AG04450 (cell line): ENCODE measurements at places on chromosomes 4 and X.

DNA sequence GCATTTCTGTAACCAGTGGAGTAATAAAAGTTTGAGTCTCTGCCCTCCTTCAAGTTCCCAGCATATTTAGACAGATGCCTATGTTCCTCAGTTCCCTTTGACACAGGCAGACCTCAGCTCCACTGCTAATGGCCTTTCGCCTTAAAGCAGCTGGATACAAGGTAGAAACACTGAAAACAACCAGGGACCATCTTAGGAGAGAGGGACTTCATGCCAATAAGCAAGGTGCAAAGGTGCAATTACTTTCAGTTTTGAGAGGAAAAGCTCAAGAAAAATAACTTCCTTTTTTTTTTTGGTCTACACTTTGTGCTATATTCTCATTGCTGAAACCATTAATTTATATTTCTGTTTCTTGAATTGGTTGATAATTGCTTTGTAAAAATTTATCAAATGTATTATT, 781.9 kb upstream of the GALNTL6 start:
- no peak for DNase-seq

- no peak for DNase-seq
Observed at GRCh38 chr4:84568496-84568895, 14.4 kb upstream of the CDS1 start.

- no peak for DNase-seq
Observed at GRCh38 chrX:74344280-74344622, 40.3 kb downstream of the ZCCHC13 start.

GRCh38 chr4:90357117-90357710, 230.0 kb downstream of the CCSER1 start:
- DNase-seq: peak; percentile 26

DNA sequence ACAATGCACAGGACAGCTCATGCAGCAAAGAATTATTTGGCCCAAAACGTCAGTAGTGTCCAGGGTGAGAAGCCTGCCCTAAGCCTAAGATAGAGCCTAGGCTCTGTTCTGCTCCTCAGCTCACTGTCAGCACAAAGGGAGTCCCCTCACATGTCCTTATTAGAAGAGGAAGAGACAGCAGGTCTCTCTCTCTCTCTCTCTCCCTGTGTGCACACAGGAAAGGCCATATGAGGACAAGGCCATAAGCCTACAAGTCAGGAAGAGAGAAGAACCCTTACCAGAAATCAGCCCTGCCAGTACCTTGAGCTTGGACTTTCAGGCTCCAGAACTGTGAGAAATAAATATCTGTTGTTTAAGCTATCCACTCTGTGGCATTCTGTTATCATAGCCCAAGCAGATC, 20.4 kb downstream of the FAM184B start:
- no peak for DNase-seq
